Activated CD4-positive, alpha-beta memory T cell treated with anti-CD3 and anti-CD28 coated beads, Interleukin-2, amount 10 ng/mL, durations not matched to agents 7 days and 5 days (primary cell): ENCODE measurements at places on chromosomes 1 and 21. TPM values are rescaled to one million over a fixed set of nuclear protein-coding genes. Genes with fewer than 3 reads are reported as not detected.

FALEC gene
- not detected for total RNA-seq

FMOD gene
- 0.23 TPM for total RNA-seq

FNDC7 gene
- 0.05 TPM for total RNA-seq

TAS1R1 gene
- not detected for total RNA-seq

FAAH gene
- total RNA-seq: 4.3 TPM

SLAMF6 gene
- total RNA-seq: 32.0 TPM

LCE3D gene
- total RNA-seq: not detected

SLFNL1 gene
- 0.33 TPM for total RNA-seq

- DNase-seq: no peak
Measured at GRCh38 chr21:40809673-40810197, 37.2 kb downstream of the DSCAM start.

GRCh38 chr1:7109901-7110300, 324.6 kb downstream of the CAMTA1 start:
- no peak for DNase-seq

DNA sequence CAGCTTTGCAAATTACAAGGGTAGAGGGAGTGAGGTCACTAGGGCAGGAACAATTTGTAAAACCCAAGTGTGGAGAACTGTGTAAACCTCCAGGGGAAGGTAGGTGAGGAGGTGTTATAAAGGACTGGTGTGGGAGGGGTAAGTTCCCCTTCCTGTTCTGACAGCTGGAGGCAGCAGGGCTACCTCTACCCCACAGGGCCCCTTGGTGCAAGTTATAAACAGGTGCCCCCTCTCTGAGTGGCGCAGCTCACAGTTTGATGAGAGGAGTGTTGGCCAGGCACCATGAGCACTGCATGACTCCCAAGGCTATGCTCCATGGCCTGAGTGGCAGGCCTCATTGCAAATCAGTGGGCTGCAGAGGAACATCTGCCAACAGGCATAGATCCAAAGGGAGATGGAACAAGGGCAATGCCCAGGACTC, 41.0 kb downstream of the MFSD2A start:
- no peak for DNase-seq

GRCh38 chr1:114342376-114342775, 168.6 kb downstream of the TRIM33 start:
- DNase-seq: peak; percentile 73

GRCh38 chr21:44485254-44485793, 30.0 kb downstream of the LRRC3 start:
- no peak for DNase-seq

GRCh38 chr1:109149874-109150601, 36.1 kb downstream of the ELAPOR1 start:
- DNase-seq: no peak

DNA sequence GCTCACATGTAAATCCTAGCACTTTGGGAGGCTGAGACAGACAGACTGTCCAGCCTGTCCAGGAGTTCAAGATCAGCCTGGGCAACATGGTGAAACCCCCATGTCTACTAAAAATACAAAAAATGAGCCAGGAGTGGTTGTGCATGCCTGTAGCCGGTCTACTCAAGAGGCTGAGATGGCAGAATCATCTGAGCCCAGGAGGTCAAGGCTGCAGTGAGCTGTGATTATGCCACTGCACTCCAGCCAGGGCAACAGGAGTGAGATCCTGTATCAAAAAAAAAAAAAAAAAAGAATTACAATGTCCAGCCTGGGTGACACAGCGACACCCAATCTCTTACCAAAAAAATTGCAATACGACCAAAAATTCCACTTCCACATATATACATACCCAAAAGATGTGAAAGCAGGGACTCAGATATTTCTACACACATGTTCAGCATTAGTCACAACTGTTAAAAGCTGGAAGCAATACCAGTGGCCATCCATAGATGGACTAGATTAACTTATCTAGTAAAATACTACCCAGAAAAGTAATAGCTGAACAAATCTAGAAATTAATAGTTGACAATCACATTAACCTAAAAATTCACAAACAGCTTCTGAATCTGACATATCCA, 49.2 kb downstream of the ASH1L start:
- DNase-seq: no peak

DNA sequence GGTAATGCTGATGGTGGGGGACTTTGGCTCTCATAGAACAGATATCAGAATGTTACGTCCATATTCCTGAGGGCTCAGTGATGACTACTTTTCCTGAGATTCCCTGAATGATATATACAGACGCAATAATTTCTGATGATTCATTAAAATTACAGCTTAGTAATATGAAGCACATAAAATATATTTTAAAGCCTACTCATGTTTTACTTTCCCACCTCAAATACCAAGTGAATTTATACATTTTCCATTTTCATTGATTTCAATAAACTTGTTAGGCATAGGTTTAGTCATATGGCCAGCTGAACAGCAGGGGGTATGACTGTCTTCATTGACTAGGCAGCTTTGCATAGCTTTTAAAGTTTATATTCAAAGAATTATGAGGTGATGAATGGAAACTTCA, 26.2 kb upstream of the PDC start:
- DNase-seq: no peak
